Left forelimb (tissue), 1 donor: ENCODE measurements at places on chromosomes 13 and 19.
A peak's percentile ranks its signal among the peaks of the same experiment; 100 is the strongest.

GRCh38 chr19:53871454-53871853, 3.8 kb downstream of the MYADM start:
- no peak for DNase-seq

DNA sequence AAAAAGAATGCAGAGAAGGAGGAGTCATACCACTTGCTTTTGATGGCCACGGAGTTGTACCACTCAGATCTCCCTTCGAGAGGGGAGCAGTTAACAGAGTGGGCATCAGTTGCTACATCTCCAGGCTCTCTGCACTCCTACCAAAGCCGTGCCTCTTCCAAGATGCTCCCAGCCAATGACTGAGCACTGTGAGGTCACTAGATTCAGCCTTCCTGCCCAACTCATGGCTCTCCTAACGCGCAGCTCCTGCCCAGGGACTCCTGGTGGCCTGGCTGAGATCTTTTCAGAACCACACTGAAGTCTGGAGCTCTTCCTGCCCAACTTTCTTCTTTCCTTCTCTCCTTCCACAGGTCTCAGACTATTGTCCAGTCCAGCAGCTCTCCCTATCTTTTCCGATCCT, 66.7 kb downstream of the LHFPL6 start:
- no peak for DNase-seq

DNA sequence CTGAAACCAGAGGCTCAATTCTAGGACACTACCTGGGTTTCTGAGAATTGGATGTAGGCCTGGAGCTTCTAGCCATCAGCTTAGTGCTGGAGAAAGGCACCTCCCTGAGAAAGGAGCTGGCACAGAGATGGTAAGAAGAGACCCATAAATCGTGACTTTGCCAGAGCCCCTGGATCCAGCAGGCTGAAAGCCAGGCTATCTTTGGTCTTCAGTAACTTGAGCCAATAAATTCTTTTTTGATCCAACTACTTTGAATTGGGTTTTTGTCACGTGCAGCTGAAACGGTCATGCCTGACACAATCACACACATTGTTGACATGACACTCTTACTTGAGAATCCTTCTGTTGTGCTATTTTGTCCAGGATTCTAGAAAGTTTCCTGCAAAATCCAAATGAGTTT, 103.4 kb downstream of the LHFPL6 start:
- no peak for DNase-seq

GRCh38 chr13:63880705-63881104, 2465.1 kb upstream of the PCDH20 start:
- no peak for DNase-seq

- DNase-seq, result no peak
Measured at GRCh38 chr13:111275995-111276618, 44.3 kb upstream of the TEX29 start.

DNA sequence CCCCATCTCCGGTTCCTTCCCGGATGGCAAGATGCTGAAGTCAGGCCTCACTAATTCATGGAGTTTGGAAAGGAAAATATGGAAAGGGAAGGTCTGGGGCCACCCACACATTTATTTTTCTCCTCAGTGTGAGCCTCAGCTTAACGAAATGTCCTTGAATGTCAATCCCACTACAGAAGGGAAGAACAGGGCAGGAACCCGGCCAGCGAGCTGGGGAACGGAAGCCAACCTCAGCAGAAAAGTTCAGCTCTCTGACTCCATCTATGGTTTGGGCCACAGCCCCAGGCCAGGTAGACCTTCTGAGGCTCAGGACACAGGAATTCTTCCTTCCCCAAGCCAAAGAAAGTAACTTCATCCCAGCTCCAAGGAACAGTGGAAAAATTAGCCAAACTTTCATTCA, 8.4 kb downstream of the C19orf12 start:
- DNase-seq, result no peak

DNA sequence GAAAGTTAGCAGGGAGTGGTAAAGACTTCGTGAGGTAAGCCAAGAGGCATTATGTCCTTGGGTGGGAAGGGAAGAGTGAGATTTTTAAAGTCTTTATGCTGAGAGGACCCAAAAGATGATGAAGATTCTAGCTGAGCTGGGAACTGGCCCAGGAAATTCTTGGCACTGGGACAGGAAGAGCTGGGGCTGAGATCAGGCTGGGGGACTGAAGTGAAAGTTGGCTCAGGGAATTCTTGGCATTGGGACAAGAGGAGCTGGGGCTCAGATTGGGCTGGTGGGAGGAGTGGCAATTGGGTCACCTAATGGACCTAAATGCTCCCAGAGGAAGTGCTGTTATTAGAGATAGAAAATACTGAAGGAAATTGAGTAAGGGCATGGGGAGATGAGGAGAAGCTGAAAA, 8.8 kb downstream of the SCEL start:
- peak; percentile 77 for DNase-seq
